Camera-type eye (tissue), 1 donor: ENCODE measurements at places on chromosomes 1 and 21. TPM values are rescaled to one million over a fixed set of nuclear protein-coding genes. Genes with fewer than 3 reads are reported as not detected.

The XCL1 gene
- not detected for total RNA-seq

The DMRTA2 gene
- total RNA-seq = 3.1 TPM

The TTC39A gene
- total RNA-seq = 5.2 TPM

The COL6A1 gene
- 489 TPM for total RNA-seq

The PLXNA2 gene
- total RNA-seq = 43.6 TPM

The PLA2G4A gene
- total RNA-seq = 11.1 TPM

The RGS4 gene
- total RNA-seq = 24.2 TPM

The DR1 gene
- total RNA-seq = 57.9 TPM

The GJA9 gene
- total RNA-seq = not detected

The CHODL gene
- total RNA-seq = 17.5 TPM

The CD84 gene
- 2.2 TPM for total RNA-seq

The OPRD1 gene
- total RNA-seq = 5.2 TPM

The SPRR1A gene
- not detected for total RNA-seq

The TNFAIP8L2 gene
- total RNA-seq = 1.9 TPM

The OR2AJ1 gene
- not detected for total RNA-seq

The FCRL2 gene
- total RNA-seq = 0.27 TPM

The OR2L13 gene
- 0.71 TPM for total RNA-seq

The CCDC30 gene
- total RNA-seq = 8.5 TPM

The TSACC gene
- not detected for total RNA-seq

The VANGL1 gene
- 12.0 TPM for total RNA-seq

The ITLN2 gene
- total RNA-seq = not detected

The CYP4Z1 gene
- 0.33 TPM for total RNA-seq

The C1orf185 gene
- total RNA-seq = not detected

The SYDE2 gene
- 25.1 TPM for total RNA-seq

The SPRR5 gene
- total RNA-seq = not detected

The LRRC38 gene
- total RNA-seq = 1.6 TPM

The KCNK1 gene
- 8.7 TPM for total RNA-seq

The LRRC53 gene
- total RNA-seq = 0.11 TPM

The SH2D1B gene
- 0.33 TPM for total RNA-seq

The MAN1C1 gene
- 29.9 TPM for total RNA-seq

The NBPF11 gene
- 16.7 TPM for total RNA-seq

The MSH4 gene
- 0.77 TPM for total RNA-seq

The NCSTN gene
- total RNA-seq = 81.4 TPM

The PEA15 gene
- 215 TPM for total RNA-seq
